Cerebellum (tissue), 4 donors: ENCODE measurements at places on chromosomes 13 and 19. TPM values are rescaled to one million over a fixed set of nuclear protein-coding genes. Genes with fewer than 3 reads are reported as not detected.

The SLC10A2 gene
- not detected for total RNA-seq

DNA sequence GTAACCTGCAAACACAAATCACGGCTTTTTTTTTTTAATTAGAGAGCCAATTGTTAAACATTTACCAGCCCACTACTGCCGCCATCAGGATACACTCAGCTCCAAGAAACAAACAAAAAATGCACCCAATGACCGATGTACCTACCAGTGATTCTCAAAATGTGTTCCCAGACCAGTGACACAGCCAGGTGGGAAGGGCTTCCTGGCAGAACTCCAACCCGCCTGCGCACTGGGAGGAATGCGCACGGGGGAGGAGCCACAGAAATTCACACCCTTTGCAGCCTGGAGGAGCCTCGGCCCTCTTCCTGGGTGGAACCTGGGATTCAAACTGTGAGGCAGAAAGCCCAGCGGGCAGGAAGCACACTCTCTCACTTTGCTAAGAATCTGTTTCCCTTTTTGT is 255.9 kb downstream of the TBC1D4 start:
- DNase-seq = no peak

DNA sequence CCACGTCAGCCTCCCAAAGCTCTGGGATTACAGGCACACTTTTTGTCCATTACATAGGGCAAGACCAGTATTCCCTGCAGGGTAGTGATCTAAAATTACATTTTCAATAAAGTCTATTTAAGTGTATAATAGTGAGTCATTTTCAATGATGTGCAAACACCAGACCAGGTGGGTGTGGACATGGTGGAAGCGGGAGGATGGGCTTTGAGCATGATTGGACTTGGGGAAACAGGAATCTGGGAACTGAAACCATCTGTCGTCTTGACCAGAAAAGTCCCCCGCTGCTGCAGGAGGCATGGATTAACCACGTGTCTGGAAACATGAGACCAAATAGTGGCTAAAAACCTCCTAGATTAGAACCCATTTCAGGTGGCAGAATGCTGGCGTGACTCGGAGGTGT is 4.9 kb downstream of the FXYD3 start:
- DNase-seq = peak; percentile 66

DNA sequence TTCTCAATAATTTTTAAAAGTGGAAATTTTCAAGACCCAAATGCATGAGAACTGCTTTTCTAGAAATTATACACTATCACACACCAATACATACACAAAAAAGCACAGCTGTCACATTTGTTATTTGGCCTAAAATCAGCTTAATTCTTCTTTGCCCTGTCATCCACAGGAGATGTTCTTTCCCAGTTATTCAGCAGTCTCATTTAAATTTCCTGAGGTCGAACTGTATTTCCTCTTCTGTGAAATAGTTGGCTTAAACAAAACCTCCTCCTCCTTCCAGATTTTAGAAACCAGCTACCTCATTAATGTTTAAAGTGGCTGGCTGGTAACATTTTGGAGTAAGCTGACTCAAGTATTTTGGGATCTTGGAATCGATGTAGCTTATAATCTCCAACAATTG is 39.1 kb downstream of the SMAD9 start:
- DNase-seq = no peak

- no peak for DNase-seq
Measured at GRCh38 chr13:63041640-63042414, 1626.2 kb upstream of the PCDH20 start.

DNA sequence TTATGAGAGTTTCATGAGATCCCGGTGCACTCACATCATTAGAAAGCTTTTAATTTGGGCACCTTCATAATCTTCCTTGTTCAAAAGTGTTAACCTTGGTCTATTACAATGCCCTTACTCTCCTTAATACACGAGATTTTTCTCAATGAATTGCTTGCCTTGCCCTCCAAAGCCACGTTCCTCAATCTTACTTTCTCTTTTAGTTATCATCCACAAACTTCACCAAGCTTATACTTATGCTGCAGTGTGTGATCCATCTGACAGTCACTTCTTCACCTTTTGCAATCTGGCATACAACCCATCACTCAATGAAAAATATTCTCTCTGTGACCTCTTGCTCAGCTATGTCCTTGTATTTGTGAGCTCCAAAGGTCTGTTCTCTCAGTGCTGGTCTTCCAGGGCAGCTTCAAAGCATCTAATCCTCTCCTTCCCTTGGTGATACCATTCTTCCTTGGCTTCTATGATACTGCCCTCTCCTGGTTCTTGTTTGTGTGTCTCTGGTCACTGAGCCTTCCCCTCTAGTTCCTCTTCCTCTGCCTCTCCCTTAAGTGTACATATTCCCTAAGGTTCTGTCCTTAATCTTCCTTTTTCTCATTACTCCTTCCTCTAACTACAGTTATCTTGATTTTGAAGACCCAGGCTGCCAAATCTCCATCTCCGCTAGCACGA is 202.2 kb upstream of the STARD13 start:
- DNase-seq = no peak
